Astrocyte of the hippocampus (primary cell): ENCODE measurements at places on chromosomes 5 and 9.

GRCh38 chr5:20522905-20523482, 535.0 kb upstream of the CDH18 start:
- no peak for DNase-seq

DNA sequence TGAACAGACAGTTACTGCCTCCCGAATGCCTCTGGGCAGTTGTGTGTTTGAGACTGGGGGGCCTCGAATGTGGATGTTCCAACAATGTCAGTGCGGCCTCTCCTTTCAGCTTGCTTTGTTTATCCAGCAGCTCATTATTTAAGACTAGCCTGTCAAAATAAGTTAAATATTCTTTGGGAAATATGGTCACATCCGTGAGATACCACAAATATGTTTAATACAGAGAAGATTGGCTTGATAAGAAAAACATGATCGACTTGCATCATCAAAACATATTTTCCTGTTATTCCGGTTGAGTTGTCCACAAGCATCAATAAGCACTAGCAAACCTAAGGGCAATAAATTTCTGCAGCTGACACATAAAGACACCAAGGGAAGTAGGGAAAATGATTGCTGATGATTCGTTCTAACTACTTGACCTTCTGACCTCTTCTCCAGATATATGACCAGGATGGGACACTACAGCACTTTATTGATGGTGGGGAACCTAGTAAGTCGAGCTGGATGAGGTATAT, 66.5 kb downstream of the PRDM6 start:
- no peak for DNase-seq

- no peak for DNase-seq
Measured at GRCh38 chr9:111984086-111984802, 87.6 kb downstream of the UGCG start.

GRCh38 chr5:92328584-92329259, 945.6 kb upstream of the ARRDC3 start:
- no peak for DNase-seq

- no peak for DNase-seq
Measured at GRCh38 chr9:111943200-111943599, 46.6 kb downstream of the UGCG start.

GRCh38 chr5:7671381-7671993, 179.4 kb downstream of the CFAP90 start:
- no peak for DNase-seq

- peak; percentile 49 for DNase-seq
Measured at GRCh38 chr9:80320480-80320879, 748.7 kb downstream of the TLE4 start.

GRCh38 chr5:172870291-172870714, 36.3 kb downstream of the ERGIC1 start:
- peak; percentile 84 for DNase-seq

GRCh38 chr5:34684281-34684979, 28.3 kb downstream of the RAI14 start:
- peak; percentile 92 for DNase-seq
